ENCODE measurements at places on chromosomes 13 and 19.

DNA sequence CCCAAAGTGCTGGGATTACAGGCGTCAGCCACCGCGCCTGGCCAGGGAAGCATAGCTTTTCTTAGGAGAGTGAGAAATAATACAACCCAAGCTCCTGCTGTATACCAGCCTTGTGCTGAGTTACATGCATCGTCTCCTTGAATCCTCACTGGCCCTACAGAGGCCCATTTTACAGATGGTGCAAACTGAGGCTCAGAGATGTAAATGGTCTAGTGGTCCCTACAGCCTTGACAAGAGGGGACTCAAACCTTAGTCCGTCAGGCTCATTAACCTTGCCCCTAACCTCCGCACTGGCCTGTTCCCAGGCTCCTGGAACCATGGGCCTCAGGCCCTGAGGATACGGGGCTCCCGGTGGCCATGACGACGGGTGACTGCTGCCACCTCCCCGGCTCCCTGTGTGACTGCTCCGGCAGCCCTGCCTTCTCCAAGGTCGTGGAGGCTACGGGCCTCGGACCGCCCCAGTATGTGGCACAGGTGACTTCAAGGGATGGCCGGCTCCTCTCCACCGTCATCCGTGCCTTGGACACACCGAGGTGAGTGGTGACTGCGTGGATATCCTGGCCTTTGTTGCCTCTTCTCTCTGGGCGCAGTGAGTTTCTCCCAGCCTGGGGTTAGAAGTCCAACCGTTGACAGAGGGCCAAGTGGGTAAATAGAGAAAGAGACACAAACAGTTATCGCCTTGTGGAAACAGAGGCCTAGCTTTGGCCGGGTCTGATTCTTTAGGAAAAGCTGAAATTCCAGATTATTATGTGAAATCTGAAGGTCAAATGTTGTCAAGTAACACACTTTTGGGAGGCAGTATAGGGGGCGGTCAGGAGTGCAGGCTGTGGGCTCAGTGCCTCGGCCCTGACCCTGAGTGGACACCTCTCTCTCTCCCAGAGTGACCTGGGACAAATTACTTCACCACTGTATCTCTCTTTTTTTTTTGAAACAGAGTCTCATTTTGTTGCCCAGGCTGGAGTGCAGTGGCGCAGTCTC, 8.7 kb downstream of the MARCHF2 start:
- DNase-seq, result no peak

DNA sequence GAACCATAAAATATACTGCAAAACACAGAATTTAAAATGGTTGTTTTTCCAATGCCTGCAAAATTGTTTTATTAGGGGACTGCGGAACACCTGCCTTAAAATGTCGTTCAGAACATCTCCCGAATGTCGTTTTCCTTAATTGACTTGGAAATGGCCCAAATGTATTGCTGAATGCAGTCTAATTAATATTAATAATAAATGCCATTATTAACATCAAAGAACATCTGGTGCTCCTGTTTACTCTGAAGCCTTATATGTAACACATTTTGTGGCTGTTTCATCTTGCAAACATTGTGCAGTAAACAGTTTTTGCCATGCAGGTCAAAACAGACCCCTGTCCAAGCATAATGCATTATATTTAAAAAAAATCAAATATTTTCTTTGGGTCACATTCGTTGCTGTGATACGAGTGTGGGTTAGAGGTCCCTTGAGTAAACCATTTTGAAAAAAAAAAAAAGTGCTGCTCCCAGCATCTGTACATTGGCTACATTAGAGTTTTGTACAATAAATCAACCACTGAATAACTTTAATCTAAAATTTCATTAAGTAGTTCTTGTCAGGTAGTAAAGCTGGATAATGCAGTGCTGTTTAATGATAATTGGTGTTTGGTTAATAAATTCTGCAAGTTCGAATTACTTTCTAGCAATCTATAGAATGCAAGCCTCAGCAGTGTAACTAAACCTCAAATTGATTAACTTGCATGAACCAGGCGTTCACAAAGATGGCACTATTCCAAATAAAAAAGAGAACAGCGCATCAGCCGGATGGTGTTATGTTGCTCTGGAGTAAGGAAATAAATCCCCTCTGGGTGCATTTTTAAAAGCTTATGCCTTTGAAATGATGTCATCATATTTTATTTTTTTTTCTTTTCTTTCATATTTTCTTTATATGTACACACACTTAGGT, 140.2 kb downstream of the ZNF536 start:
- DNase-seq, result no peak

DNA sequence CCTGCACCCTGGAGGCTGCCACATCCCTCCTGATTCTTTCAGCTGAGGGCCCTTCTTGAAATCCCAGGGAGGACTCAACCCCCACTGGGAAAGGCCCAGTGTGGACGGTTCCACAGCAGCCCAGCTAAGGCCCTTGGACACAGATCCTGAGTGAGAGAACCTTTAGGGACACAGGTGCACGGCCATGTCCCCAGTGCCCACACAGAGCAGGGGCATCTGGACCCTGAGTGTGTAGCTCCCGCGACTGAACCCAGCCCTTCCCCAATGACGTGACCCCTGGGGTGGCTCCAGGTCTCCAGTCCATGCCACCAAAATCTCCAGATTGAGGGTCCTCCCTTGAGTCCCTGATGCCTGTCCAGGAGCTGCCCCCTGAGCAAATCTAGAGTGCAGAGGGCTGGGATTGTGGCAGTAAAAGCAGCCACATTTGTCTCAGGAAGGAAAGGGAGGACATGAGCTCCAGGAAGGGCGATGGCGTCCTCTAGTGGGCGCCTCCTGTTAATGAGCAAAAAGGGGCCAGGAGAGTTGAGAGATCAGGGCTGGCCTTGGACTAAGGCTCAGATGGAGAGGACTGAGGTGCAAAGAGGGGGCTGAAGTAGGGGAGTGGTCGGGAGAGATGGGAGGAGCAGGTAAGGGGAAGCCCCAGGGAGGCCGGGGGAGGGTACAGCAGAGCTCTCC, 6.9 kb upstream of the CEACAM5 start:
- peak; percentile 39 for DNase-seq

DNA sequence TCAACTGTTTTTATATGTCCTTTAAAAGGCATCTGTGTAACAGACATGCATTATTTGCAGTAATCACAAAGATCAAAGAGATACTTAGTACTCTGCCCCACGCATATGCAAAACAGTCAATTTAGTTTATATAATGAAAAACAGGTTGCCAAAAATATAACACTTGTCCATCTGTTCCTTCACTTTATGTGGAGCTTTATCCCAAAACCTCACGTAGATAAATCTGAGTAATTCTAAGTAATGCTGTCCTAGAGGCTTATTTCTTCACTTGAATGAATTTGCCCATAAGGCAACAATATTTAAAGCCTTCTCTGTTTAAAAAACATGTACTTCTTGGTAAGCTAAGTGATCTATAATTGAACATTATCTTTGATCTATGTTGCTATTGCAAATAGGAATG, 20.3 kb upstream of the SLITRK6 start:
- no peak for DNase-seq

DNA sequence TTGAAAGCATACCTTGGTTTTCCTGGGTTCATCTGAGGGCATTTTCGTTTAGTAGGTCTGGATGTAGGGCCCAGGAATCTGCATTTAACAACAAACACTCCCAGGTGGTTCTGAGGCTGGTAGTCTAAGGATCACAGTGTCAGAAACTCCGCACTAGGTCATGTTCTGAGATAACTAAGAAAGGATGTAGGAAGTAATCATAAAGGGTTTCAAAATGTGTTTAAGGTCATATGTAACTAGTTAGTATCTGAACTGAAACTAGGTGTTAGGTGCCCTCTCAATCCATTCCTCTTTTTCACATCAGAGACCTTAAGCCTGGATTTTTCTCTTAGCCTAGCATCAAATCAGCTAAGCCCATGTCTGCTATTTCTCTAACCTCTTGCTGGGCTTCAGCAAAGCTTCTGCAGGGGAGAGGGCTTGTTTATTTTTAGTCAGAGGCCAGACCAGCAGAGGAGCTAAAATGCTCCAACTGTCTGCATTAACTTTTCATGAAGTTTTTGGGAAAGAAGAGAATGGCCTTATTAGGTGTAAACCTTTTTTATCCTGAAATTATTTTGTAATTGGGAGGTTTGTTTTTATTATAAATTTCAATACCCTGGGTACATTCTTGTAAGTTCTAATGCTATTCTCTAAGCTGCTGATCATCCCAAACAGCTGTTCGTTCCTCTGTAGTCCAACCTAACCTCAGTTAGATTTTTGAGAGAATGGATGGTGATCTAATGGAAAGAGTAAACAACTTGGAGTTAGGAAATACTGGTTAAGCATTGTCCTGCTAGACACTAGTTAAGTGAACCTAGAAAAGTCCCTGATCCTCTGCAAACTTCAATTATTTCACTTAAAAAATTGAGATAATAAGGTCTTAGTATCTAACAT, 262.8 kb upstream of the RFC3 start:
- DNase-seq, result no peak

GRCh38 chr19:1417145-1417544, 9.8 kb downstream of the DAZAP1 start:
- no peak for DNase-seq

- no peak for DNase-seq
Measured at GRCh38 chr13:112874751-112875300, 94.2 kb upstream of the MCF2L start.

- DNase-seq, result no peak
Measured at GRCh38 chr19:35816846-35817245, 4.2 kb upstream of the PRODH2 start.

- DNase-seq, result no peak
Measured at GRCh38 chr13:98273067-98273823, 96.2 kb upstream of the RNF113B start.

- no peak for DNase-seq
Measured at GRCh38 chr19:14890643-14891379, 4.9 kb upstream of the OR7A17 start.

GRCh38 chr13:69028936-69029335, 1078.7 kb upstream of the ATXN8OS start:
- DNase-seq, result no peak

- no peak for DNase-seq
Measured at GRCh38 chr19:398719-399118, 10.2 kb downstream of the C2CD4C start.
